ENCODE measurements at places on chromosomes 1 and 21. TPM values are rescaled to one million over a fixed set of nuclear protein-coding genes. Genes with fewer than 3 reads are reported as not detected.

- no peak for DNase-seq
Measured at GRCh38 chr1:35558374-35559316, 1.0 kb downstream of the NCDN start.

- DNase-seq, result no peak
Measured at GRCh38 chr1:171470726-171471125, 14.6 kb upstream of the PRRC2C start.

GRCh38 chr1:11342621-11343032 lies 69.6 kb downstream of the UBIAD1 start:
- DNase-seq, result no peak

DNA sequence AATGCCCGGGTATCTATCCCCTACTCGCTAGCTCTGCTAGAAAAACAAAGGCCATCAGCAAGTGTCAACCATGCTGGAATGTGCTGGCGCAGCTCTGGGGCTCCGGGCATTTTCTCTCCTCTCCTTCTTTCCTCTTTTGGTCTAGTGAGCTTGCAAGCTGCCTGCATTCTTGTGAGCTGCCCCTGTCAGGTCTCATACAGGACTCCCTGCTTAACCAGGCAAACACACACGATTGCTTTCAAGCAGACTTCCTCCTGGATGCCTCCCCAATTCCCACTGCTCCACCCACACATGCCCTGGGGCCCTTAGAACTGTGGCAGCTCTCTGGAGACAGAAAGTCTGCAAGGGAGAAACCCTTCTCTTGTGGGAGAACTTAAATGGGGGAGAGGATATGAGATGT lies 35.7 kb upstream of the SUCO start:
- DNase-seq, result peak; percentile 63

CD84 gene
- total RNA-seq, result not detected

STUM gene
- not detected for total RNA-seq

FNDC5 gene
- total RNA-seq, result not detected
